SK-N-DZ (cell line): ENCODE measurements at places on chromosomes 6 and 20.

GRCh38 chr20:63702036-63702665 lies 5.6 kb downstream of the ARFRP1 start:
- peak; percentile 21 for DNase-seq

- DNase-seq = no peak
Measured at GRCh38 chr20:44614525-44614924, 32.1 kb downstream of the PKIG start.

- no peak for DNase-seq
Measured at GRCh38 chr6:4703382-4703781, 72.8 kb upstream of the CDYL start.

GRCh38 chr6:108598305-108598863 lies 37.7 kb downstream of the FOXO3 start:
- DNase-seq = no peak

- no peak for DNase-seq
Measured at GRCh38 chr6:108877046-108877751, 29.0 kb downstream of the ARMC2 start.

- no peak for DNase-seq
Measured at GRCh38 chr20:64100566-64100888, 6.8 kb downstream of the NPBWR2 start.

DNA sequence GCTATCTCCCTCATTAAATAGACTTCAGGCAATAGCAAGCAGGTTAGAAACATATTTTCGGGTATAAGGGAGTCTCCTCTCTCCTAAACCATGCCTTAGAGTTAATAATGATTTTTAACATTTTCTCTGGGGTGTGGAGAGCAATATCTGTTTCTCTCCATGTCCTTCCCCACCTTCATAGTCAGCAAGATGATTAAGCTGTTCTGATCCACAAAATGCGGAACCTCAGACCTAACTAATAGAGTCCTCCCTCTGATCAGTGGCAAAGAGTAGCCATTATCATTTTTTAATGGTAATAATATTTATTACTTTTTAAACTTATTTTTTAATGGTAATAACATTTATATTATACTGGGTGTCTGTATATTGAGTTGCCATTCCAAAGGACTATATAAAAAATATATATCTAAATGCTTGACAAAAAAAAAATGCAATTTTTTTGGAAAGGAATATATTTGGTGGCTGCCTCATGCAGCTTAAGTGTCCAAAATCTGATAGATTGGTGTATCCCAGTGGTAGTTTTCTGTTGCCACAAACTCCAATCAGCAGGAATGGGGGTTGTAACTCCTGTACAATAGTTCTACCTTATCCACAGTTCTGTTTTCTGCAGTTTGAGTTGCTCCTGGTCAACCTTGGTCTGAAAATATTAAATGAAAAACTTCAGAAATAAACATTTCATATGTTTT lies 14.0 kb upstream of the BTN3A2 start:
- no peak for DNase-seq

DNA sequence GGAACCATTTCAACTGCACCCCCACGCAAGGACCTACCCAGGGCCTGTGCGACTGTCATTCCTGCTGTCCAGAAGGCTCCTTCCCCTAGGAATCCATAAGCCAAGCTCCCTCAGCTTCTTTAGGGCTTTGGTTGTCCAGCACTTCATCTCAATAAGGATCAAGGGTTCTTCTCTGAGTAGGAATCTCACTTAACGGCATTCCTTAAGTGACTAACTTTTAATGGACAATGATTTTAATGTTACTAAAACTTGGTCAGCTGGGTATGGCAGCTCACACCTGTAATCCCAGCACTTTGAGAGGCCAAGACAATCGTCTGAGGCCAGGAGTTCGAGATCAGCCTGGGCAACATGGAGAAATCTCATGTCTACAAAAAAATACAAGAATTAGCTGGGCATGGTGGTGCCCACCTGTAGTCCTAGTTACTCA lies 13.4 kb downstream of the UBE2V1 start:
- DNase-seq = no peak

- no peak for DNase-seq
Measured at GRCh38 chr6:322259-322930, 30.1 kb downstream of the DUSP22 start.

GRCh38 chr6:165443462-165443861 lies 134.1 kb upstream of the C6orf118 start:
- no peak for DNase-seq

DNA sequence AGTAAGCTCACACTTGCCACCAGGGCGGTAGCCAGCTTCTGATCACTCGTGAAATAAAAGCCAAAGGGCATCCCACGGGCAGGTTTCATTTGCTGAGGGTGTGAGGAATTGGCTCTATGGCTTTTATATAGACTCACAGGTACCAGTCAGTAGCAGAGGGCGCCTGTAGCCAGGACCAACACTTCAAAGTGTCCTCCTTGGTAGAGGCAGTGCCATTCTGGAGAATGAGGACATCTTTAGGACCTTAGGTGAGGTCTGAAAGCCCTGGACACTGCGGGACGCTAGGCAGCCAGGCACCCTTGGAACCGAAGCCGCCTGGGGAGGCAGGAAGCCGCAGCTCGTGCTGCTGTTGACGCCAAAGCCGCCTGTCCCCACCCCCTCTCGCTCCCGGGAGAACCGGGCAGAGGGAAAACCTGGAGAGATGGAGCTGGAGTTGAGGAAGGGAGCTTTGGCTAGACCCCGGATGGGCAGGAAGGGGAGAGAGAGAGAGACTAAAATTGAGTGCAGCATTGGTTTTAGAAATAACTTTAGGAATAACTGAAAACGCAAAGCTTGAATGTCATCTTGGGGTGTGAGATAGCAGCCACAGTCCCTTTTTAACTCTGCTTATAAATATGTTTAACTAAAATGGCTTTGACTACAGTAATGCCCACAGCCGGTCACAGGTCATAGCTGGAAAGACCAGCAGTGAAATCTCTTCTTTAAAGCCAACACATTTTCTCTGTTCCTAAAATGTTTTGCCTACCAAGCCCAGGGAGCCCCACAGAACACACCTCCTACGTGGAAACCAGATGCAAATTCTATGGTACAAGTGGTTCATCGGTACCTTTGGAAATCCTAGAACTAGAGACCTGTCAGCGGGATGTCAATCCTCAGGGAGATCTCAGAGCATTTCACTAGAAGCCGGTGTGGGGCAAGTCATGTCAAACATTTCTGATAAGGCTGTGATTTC lies 128.5 kb upstream of the CDYL start:
- DNase-seq = peak; percentile 43

DNA sequence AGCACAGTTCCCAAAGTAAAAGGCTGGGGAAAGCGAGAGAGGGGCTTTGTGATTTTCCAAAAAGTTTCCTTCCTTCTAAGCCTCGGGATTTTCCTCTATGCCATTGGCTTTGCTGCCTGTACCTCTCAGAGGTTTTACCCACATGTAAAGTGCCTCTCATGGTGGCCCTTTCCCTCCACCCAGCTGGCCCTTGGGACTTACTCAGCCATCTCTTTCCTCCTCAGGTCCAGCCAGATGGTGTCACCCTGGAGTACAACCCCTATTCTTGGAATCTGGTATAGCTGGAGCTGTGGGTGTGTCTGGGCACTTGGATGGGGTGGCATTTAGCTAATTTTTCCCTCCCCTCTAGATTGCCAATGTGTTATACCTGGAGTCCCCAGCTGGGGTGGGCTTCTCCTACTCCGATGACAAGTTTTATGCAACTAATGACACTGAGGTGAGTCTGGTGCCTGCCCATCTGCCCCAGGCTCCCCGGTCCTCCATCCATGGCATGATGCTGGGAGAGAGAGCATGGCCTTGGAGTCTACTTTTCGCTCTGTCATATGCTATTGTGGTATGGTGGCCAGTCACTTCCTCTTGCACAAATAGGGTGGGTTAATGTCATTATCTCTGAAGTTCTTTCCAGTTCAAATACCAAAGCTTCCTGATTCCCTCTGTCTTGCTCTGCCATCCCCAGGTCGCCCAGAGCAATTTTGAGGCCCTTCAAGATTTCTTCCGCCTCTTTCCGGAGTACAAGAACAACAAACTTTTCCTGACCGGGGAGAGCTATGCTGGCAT lies 1.1 kb downstream of the CTSA start:
- DNase-seq = no peak

GRCh38 chr20:370977-371754 lies 9.4 kb upstream of the TRIB3 start:
- DNase-seq = no peak

GRCh38 chr20:1013566-1014340 lies 11.6 kb upstream of the RSPO4 start:
- DNase-seq = no peak

- no peak for DNase-seq
Measured at GRCh38 chr6:119347466-119348095, 2.0 kb downstream of the MAN1A1 start.

DNA sequence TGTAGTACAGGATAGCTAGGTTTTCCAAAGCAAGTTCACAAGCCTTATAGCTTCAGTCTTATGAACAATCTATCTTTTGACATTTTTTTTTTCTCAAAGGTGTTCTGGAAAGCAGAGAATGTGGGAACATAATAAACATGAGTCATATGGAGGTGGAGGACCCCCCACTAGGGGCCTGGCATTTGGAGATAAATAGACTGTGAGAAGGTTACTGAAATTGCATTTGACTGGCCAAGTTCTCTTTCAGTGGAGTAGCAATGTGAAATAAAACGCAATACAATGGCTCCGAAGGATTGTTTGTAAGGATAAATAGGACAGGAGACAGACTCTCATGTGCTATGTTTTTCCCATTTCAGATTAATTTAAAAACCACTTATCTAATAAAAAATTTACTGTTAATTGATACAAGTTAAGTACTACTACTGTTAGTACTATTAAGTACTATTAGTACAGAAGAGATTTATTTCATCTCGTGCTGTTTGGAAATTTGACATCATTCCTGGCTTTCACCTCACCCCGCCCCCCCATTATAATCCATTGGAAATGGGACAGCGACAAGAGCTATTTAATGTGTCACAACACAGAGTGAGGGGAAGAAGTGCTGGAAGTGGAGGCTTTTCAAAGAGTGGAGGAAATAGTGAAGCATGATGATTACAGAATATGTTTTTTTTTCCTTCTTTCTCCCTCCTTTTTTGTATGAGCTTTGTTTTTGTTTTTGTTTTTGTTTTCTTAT lies 122.6 kb upstream of the ID4 start:
- DNase-seq = no peak

GRCh38 chr20:17910828-17911294 lies 57.7 kb downstream of the SNX5 start:
- DNase-seq = no peak

GRCh38 chr6:141110481-141110880 lies 1022.2 kb upstream of the GJE1 start:
- no peak for DNase-seq

DNA sequence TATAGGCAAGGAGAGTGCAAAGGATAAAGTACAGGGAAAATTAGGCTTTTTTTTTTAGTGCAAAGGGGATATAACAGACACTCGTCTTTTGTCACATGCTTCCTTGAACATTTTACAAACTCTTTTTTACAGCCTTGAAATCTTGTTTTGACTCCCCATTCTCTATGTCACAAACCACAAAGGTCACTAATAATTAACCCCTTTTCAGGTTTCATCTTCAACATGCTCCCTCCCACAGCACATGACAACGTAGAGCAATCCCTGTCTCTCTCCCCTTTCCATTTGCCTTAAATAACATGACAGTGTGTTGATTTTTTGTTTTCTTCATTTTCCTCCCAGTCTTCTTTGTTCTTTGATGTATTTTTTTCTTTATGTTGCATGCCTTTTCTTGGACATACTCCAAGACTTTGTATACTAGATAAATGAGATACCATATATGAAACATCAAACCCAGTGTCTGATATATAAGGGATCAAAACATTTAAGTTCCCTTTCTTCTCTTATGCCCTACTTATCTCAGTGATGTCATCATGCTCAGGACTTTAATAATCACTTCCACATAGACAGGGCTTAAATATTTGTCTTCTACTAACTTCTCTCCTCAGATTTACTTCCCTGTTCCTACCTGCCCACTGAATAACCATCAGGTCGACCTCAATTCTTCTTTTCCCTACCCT lies 378.7 kb upstream of the HSF2 start:
- no peak for DNase-seq

DNA sequence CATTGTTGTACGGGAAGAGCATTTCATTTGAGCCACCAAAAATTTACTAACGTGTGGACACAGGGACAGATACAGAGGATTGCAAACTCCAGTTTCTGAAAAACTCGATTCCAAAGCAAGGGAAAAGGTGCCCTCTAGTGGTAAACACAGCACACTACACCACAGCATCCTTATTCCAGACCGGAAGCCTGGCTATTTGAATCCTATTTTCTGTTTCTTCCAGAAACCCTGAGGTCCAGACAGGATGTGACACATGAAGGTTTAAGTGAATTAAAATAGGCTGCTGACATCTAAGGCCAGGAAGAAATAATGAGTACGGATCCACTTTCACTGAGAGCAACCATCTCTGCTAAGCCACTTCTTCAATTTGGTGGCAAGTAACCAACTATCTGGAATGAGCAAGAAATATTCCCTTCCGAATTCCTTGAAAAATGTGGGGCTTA lies 31.8 kb upstream of the GMPR start:
- DNase-seq = peak; percentile 75

DNA sequence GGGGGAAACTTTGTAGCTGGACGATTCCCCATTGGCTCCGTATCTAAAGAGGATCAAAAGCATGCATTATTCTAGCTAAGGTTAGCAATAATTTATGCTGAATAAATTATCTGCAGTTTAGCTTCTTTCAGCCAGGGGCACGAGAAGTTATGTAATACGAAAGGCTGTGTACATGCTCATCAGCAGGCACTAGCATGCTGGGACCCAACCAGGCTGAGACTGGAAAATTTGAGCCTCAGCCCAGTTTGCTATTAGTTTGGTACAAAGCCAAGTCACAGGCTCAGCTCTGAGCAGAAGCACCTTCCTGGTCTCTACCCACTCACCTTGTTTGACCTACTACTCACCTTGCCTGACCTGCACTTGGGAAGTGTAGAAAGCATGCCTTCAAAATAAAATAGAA lies 328.1 kb upstream of the ARID1B start:
- no peak for DNase-seq

GRCh38 chr6:125558907-125559306 lies 190.5 kb upstream of the HEY2 start:
- no peak for DNase-seq

DNA sequence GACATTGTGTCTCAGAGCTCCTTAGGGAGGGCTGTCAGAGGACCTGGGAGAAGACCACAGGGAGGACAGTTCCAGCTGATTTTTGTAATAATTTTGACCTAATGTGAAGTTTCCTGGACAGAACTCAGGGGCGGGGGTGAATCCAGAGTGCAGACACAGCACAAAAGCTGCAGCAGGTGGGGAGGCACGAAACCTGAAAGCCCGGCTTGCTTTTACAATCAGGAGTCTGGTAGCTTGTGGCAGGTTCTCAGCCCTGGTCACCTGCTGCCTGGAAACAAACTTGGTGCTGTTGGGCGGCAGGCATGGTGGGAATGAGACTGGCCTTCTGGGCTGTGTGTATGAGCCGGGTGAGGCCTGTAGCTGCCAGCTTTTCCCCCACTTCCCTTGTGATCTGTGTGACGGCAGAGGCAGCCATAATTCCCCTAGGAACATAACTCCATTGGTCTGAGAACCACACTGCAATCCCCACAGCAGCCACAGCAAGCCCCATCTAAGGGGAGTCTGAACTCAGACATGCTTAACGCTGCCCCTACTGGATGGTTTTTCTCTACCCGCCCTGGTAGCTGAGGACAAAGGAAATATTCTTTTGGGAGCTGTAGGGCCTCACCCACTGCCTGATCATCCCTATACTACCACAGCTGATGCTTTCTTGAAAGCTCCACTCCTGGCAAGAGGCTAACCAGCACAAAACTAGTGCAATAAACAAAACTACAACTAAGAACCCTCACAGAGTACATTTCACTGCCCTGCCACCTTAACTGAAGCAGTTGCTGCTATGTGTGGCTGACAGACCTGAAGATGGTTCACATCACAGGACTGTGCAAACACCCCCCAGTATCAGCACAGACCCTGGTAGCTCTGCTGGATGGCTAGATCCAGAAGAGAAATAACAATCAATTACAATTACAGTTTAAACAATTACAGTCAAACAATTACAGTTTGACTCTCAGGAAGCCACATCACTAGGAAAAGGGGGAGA lies 1055.1 kb upstream of the GJE1 start:
- peak; percentile 76 for DNase-seq
